ENCODE measurements at places on chromosomes 2 and 18. TPM values are rescaled to one million over a fixed set of nuclear protein-coding genes. Genes with fewer than 3 reads are reported as not detected.
A peak's percentile ranks its signal among the peaks of the same experiment; 100 is the strongest.

DNA sequence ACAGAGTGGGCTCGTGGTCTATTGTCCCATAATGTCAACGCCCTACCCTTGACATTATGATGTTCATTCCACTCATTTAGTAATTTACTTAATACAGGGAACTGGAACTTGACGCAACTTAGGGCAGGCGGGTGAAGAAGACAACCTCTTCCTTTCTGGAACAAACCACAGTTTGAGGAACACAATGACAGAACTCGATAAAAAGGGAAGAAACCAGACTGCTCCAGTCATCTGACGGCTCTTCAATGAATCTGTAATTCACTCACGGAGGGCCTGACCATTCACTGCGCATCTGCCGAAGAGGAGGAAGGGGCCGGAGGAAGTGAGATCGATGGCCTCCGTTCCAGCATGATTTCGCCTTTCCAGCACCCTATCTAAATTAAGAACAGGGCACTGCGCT is 83.2 kb downstream of the BCL2 start:
- DNase-seq = no peak

GRCh38 chr18:74499633-74500032 is 3.5 kb downstream of the CNDP2 start:
- DNase-seq = no peak

Gene DSG1
- total RNA-seq = not detected

GRCh38 chr18:598124-598589 is 1.4 kb downstream of the CLUL1 start:
- DNase-seq = no peak

DNA sequence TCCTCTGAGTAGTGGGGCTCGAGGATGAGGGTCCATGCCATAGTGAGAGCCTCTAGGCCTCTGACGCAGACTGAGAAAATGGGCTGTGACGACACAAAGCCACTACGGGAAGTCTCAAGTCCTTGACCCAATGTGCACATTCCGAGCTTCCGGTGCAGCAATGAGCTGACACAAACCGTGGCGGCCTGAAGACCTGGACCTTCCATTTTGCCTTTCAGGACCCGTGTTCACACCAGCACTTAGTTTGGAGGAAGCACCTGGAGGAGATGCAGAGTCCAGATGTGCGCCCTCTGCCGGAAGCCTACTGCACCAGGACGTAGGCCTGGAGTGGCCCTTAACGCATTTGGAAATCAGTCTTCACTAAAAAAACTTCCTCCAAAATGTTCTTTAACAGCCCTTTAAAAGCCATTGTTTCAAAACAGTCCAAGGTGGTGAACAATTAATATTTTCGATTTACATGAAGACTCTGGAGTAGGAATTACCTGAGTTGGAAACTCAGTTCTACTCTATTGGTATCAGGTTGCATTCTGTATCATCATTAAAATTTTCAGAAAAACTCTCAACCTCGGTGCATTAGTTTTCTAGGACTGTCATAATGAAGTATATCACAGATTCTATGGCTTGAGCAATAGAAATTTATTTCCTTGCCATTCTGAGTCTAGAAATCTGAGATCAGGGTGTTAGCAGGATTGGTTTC is 33.9 kb downstream of the BMP10 start:
- no peak for DNase-seq

Gene PHOSPHO2
- 5.8 TPM for total RNA-seq

Gene DSEL
- total RNA-seq = 7.1 TPM

DNA sequence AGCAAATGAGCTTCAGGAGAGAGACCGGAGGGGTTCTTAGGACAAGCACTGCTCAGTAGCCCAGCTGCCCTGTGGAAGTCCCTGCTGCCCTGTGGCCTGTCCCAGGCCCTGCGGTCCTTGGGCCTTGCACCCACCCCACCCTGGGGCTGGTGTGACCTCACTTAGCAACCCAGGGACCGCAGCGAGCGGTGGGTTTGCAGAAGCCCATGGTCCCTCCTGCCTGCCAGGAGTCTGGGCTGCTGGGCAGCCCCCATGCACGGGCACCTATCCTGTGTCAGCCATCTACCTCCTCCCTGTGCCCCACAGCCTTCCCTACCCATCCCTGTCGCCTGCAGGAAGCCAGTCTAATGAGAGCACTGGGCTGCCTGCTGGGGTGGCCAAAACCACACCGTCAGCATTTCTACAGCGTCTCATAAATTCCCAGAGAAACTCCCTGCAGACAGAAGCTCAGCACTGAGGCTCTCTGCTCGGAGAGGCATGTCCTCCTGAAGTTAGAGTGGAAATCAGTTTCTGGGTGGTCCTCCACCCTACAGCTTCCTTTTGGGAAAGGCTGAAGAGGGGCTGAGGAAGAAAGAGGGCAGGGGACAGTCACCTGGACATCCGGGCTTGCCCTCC is 231.1 kb upstream of the HS6ST1 start:
- DNase-seq = no peak

Gene CCDC102B
- total RNA-seq = 1.6 TPM

Gene TTC39C
- total RNA-seq = 19.7 TPM

DNA sequence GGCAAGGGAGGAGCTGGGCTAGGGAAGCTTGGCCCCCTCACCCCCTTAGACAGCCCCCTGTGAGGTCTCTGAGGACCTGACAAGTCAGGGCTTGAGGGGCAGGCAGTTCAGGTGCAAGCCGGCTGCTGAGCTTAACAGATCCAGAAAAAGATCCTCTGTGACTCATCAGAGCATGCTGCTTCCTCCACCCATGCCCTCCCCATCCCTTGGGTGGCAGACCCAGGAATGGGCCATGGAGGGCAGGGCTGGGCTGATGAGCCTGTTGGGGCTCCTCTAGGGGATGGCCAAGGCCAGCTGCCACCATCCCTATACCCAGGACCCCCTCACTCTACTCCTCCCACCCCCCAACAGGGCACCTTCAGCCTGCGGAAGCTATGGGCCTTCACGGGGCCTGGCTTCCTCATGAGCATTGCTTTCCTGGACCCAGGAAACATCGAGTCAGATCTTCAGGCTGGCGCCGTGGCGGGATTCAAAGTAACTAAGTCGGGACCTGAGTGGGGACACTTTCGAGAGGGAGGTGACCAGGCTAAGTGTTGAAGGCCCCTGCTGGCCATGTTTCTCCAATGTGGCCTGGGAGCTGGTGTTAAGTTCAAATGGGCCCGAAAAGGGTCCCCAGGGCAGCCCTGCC is 1.9 kb downstream of the SLC11A1 start:
- DNase-seq = no peak

Gene SCN2A
- total RNA-seq = 0.14 TPM

DNA sequence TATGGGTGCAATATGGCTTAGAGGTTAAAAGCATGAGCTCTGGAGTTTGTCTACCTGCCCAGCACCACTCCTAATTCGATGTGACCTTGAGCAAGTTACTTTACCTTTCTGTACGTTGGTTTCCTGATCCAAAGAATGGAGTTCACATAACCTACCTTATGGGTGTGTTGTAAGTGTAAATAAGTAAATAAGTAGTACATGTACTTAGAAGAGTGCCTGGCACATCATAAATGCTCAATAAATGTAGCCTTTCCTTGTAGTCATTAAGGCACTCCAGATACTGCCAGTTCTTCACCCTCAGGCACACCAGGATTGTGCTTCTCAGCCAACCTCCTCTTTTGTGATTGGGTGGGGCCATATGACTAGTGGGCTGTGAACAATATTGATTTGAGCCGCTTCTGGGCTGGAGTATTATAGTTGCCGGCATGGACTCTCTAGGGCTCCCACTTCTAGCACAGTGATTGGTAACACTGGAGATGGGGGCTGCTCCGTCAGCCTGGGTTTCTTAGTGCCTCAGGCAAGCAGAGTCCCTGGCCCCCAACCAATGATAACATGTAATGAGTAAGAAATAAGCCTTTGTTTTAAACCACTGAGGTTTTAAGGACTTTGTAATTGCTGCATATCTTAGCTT is 101.7 kb upstream of the NOSTRIN start:
- no peak for DNase-seq

- no peak for DNase-seq
Observed at GRCh38 chr18:63168287-63168686, 151.3 kb downstream of the BCL2 start.

GRCh38 chr2:217909156-217909820 is 93.5 kb downstream of the TNS1 start:
- no peak for DNase-seq

GRCh38 chr18:78378983-78379382 is 600.6 kb upstream of the SALL3 start:
- DNase-seq = no peak

DNA sequence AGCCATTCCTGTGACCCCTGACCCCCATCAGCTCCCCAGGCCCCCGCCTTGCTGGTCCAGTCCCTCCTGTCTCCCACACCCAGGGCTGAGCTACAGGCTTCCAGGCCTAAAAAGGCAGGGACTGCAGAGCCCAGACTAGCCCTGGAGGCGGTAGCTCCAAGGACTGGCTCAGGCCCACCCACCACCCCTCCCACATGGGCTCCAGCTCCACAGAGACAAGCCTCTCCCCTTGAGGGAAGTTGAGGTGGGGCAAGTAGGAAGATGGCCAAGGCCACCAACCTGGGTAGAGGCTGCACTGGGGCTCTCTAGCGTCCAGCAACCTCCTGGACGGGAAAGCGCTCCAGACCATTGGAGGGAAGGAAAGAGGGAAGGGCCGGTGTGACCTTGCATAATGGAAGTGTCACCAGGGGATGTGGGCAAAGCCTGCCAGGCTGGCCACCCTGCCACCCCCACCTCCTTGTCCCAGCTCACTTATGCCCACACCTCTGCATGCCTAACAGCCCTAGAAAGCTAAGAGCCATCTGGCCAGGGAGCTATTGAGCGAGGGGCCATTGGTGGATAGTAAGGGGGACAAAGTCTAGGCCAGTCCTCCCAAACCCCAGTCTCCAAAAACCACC is 63.1 kb downstream of the TNS1 start:
- DNase-seq = no peak

DNA sequence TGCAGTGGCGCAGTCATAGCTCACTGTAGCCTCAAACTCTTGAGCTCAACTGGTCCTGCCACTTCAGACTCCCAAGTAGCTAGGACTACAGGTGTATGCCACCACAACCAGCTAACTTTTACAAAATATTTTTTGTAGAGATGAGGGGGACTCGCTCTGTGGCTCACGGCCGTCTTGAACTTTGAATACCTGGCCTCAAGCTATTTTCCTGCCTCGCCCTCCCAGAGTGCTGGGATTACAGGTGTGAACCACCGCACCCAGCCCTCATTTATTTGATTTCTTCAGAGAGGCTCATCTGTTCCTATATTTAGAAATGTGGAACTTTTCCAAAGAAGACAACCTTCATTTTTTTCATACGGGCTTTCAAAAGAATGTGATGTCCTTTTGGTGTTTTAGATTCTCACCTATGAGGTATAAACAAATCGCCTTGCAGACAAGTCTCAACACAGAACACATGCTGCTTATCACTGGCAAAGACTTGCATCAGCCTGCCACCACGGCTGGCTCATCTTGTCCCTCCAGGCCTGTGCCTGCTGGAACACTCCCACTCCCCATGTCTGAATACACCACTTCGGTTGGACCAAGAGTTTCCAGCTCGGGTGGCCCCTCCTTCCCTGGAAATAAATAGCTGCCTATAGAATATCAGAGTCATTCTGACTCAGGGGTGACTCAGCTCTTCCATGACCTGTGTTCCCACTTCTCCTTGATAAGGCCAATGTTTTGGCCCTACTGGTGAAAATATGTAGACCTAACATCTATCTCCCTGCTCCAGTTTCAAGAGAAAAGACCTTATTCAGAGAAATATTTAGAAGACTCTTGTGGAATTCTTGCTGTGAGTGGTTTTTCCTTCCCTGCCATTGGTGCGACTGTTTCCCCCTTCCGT is 202.6 kb downstream of the TGIF1 start:
- peak; percentile 79 for DNase-seq

Gene ERFE
- 113 TPM for total RNA-seq

GRCh38 chr2:191885650-191886049 is 38.8 kb upstream of the CAVIN2 start:
- DNase-seq = no peak

DNA sequence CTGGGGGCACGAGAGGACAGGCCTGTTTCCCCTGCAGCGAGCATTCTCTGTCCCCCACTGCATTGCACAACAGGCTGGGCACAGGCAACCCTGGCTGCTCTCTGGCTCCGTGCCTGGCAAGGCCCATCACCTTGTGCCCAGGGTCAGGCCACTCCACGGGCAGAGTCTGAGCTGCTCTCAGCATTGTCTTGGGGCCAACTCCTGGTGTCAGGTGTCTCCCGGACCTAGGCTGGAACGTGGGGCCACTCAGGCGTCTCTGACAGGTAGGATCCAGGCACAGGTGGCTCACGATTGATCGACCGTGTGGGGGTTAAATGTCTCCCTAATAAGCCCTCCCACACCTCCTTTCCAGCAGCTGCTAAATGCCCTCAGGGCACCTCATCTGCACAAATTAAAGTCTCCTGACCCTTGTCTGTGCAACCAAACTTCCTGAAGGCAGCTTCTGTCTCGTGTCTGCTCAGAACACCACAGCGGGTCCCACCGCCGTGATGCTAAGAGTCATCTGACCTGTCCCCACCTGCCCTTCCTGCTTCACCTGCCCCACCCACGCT is 66.6 kb upstream of the GPC1 start:
- DNase-seq = no peak

DNA sequence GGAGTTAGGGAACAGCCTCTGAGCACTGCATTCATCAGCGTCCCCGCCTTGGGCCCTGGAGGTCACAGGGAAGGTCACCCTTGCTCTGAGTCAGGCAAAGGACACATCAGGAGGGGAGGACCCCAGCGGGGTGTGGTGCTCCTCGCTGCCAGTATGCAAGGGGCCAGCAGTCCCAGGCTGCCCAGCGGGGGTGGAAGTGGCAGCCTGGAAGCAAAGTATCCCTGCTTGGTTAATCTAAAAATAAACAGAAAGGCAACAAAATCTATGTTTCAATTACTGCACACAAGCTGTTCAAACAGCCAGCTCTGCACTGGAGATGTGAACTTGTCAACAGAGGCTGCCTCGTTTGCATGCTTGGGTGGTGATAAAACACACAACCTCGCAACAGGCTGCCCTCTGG is 164.1 kb downstream of the KLHL29 start:
- DNase-seq = no peak

- peak; percentile 55 for DNase-seq
Observed at GRCh38 chr2:110748489-110748867, 16.1 kb downstream of the ACOXL start.

Gene DLX1
- total RNA-seq = not detected

Gene POTEI
- not detected for total RNA-seq

DNA sequence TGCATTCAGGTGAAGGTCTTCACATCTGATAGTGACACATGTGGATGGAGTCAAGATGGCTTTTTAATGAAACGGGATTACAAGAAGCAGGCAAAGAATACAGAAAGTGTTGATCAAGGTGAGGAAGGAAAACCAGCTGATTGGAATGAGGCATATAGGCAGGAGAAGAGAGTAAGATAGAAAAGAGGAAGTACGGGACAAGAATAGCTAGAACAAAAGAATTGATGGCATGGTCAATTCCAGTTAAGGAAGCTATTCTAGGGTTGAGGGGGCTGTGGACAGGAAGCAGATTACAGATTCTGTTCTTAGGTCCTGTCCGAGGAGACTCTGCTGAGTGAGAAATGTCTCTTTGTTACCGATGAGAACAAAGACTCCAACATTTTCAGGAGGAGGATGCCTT is 13.2 kb upstream of the NCK2 start:
- no peak for DNase-seq

GRCh38 chr2:65299246-65299645 is 71.6 kb downstream of the ACTR2 start:
- DNase-seq = no peak

Data from kidney epithelial cell (primary cell).